NCI-H460 (cell line): ENCODE measurements at places on chromosomes 13 and 19. TPM values are rescaled to one million over a fixed set of nuclear protein-coding genes. Genes with fewer than 3 reads are reported as not detected.

VSIG10L gene
- total RNA-seq: 1.2 and 1.6 TPM in 2 replicates

TMEM59L gene
- 3.9 and 7.7 TPM in 2 replicates for total RNA-seq

IGFL2 gene
- not detected in 2 replicates for total RNA-seq

OLFM4 gene
- not detected in 2 replicates for total RNA-seq

RNF225 gene
- 0.26 TPM in 1 of 2 replicates, not detected in the other for total RNA-seq
